ENCODE measurements at places on chromosomes 3 and 15.

DNA sequence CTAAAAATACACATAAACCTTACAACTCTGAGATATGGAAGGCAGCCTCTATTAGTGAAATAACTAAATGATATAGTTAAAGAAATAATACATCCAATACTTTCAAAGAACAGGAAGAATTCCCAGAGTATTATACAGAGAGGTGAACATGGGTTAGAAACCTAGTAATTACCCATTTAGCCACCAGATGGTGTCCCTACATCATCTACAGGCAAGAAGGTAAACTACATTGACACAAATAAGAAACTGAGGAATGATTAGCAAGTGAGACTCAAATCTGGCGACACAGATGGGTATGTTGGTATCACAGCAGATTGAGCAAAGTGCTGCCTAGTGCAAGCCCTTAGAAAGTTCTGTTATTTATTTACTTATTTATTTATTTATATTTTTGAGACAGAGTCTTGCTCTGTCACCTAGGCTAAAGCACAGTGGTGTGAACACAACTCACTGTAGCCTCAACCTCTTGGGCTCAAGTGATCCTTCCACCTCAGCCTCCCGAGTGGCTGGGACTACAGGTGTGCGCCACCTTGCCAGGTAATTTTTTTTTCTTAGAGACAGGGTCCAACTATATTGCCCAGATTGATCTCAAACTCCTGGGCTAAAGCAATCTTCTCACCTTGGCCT lies 28.2 kb downstream of the NEK4 start:
- DNase-seq: no peak

GRCh38 chr3:31159331-31160039 lies 265.0 kb upstream of the GADL1 start:
- no peak for DNase-seq

DNA sequence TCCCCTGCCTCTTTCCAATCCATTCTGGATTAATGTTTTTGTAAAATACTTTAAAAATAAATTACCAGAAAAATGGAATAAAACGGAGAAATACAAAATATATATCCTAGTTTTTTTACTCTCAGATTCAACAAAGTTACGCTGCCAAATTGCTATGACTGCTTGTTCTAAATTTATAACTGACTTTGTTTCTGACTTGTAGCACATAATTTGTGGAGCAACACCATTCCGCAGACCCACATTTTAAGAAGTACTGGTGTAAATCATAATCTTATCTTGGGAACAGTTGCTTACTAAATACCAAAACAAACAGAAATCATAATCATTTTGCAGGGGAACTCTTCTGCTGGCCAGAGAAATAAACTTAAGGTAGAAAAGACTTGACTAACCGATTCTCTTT lies 339.4 kb upstream of the CBLB start:
- DNase-seq: no peak

- DNase-seq: no peak
Observed at GRCh38 chr15:58110999-58111717, 27.0 kb upstream of the AQP9 start.

DNA sequence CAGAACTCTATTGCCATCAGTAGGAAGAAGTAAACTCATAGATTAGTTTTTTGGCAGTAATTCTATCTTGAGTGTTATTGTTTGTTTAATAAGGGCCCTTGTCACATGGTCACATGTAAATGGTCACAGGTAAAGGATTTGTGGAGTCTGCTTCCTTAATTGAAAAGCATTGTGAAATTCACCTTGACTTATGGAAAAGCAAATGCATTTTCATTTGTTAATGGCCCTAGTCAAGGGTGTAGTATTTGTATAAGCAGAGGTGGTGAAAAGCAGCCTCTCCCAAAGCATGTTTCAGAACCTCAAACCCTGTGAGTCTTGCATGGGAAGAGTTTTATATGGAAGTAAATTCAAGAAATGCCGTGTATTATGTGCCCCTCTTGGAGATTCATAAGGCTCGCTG lies 197.5 kb upstream of the NR2E3 start:
- DNase-seq: no peak

DNA sequence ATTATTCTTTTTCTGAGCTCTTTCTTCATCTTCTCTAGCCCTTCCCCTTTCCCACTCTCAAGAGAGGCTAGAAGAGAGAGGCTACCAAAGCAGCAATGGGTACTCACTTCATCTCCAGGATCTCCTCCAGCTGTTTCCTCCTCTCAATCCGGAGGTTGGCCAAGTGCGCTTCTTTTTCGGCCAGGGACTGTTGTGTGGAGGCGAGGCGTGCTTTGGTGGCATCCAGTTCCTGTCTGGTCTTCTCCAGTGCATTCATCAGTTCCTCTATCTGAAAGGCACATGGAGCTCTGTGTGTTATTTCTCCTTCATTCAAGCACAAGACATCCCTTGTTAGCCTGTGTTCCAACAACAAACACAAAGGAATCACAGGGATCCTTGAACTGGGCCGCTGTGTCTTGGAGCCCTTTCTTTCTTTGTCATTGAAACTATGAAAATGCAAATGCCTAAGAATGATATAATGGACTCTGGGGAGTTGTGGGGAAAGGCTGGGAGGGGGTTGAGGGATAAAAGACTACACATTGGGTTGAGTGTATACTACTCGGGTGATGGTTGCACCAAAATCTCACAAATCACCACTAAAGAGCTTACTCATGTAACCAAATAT lies 401.3 kb upstream of the WNT5A start:
- DNase-seq: no peak

GRCh38 chr15:50168783-50169411 lies 13.1 kb upstream of the SLC27A2 start:
- no peak for DNase-seq

GRCh38 chr3:158773166-158773565 lies 28.7 kb upstream of the MFSD1 start:
- DNase-seq: no peak

DNA sequence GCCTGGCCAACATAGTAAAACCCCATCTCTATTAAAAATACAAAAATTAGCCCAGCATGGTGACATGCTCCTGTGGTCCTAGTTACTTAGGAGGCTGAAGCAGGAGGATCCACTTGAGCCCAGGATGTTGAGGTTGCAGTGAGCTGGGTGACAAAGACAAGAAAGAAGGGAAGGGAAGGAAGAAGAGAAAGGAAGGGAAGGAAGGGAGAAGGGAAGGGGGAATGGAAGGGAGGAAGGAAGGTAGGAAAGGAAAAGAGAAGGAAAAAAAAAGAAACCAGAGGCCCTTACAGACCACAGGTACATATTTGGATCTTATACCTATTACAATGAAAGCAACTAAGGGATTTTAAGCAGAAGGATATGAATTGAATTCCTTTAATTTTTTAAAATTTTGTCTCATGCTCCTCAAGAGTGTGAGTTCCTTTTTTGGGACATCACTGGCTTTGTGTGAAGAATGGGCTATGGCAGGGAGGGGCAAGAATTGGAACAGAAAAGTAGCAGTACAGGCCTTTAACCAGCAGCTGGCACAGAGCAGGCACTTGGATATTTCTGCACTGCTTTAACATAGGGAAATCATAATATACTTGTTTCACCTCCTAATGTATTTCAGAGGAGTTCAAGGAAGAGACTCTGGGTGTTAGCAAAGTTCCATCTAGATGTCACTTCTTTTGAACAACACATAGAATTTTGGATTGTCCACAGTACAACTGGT lies 7.9 kb downstream of the RAB27A start:
- no peak for DNase-seq

DNA sequence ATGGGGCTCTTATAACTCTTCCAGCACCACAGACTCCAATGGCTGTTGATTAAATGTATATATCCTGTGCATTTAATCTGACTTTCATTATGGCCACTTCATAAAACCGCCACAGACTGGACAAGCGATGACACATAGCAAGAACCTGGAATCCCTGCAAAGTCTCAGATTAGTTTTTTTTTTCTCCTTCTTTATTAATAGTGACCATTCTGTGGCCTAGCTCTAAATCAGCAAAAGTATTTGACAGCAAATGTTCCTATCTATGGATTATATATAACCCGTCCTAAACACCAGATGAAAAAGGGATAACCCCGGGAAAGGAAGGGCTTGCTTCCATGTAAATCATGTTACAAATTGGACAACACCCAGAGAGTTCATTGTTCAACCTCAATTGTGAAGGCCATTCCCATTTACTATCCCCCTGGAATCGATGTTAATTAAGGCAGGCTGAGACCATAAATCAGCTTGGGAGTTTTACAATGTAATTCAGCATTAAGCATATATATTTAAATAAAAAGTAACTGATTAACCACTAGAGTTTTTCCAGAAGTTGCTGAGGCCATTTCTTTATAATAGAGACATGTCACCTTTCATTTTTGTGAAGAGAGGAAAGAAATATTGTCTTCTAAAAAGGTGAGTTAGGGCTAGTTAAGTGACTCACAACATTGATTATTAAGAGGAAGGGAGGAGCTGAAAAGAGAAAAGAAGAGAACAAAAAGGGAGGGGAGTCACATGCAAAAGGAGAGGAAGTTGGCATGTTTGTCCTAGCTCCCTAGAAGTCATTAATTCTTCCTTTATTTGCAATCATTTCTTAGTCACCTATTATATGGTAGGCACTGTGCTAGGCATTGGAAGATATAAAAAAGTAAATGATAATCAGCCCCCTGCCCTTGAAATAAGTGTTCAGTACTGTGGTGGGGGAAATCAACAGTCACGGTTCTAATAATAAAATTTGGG lies 26.2 kb downstream of the ALDH1A2 start:
- no peak for DNase-seq

DNA sequence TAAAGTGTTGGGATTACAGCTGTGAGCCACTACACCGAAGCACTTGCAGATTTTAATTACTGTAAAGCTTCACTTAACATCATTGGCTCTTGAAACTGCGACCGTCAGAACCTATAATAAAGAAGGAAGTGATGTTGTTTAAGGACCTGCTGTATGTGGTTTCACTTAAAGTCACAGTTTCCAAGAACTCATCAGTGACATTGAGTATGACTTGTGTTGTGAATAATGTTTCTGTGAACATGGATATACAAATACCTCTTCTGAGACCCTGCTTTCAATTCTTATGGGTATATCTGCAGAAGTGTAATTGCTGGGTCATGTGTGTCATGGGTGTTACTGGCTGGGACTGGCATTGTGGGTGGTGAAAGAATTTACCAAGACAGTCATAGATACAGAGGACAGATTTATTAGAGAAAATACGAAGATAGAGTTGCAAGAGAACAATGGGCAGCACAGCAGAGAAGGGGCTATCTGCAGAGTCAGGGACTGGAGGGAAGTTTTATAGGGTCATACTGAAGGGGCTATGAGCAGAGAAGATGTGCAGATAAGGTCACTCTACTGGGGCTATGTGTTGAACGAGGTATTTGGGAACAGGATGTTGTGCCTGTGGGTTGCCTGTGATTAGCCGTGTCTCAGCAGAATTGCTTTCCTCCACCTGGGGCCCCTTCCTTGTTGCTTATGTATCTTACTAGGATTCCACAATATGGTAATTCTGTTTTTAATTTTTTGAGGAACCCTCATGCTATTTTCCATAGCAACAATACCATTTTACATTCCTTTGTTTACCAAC lies 4.5 kb downstream of the NDUFB5 start:
- no peak for DNase-seq

DNA sequence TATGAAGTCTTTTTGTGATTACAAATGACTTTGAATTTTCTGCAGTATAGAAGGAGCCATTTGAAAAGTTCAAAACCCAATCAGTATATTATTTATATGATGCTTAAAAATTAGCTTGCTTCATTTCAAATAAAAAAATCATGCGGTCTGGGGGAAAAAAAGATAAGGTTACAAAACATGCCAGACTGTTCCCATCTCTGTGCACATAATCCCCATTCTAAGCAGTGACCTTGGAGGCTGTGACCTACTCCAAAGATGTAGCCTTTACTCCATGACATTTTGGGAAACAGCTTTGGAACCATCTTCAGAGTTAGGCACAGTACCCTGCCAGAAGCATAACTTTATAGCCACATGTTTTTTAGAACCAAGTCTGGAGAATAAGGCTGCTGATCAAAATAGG lies 447.7 kb upstream of the WNT5A start:
- DNase-seq: no peak

- DNase-seq: no peak
Observed at GRCh38 chr3:154125378-154126030, 4.3 kb downstream of the ARHGEF26 start.

DNA sequence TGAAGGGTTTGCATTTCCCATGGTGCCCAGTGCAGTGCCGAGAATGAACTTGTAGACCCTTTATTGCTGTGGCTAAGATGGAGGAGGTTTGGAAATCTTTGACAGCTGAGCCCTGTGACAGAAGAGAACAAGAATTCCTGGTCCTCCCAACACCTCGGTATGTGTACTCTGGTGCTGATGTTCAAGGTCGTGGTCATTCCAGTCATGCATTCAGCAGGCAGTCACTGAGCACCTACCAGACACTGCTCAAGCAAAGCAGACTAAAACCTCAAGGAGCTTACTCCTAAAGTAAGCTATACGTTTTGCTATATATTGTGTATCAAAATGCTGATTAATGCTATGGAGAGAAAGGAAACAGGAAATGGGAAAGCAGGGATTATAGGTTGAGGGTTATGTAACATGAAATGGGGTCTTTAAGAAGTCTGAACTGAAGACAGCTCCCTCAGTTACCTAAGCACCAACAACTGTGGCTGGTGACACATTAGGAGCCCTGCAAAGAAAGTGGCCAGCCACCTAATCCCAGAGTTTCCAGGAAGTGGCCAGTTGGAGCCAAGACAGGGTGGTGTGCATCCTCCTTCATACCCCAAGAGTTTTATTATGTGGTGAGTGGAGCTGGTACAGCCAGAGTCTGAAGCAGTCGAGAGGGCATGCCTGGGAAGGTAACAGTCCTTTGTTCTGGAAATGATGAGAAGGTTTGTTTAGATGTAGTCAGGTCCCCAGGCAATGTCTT lies 65.0 kb downstream of the CCNL1 start:
- no peak for DNase-seq

- no peak for DNase-seq
Observed at GRCh38 chr15:78244101-78244500, 9.7 kb upstream of the ACSBG1 start.

GRCh38 chr3:131223373-131224289 lies 157.9 kb upstream of the NUDT16 start:
- DNase-seq: no peak

GRCh38 chr3:11929531-11929930 lies 74.7 kb upstream of the SYN2 start:
- DNase-seq: no peak

GRCh38 chr15:92886815-92887214 lies 13.3 kb upstream of the CHD2 start:
- no peak for DNase-seq

GRCh38 chr3:180912304-180913296 lies at the start of gene FXR1:
Gene FXR1 (plus strand): TSS chr3:180912670. CDS start chr3:180912686, 16 bp downstream.
- peak; percentile 83 for DNase-seq

Measured in stimulated activated CD4-positive, alpha-beta T cell treated with anti-CD3 and anti-CD28 coated beads, Interleukin-2, amount 100 ng/mL, for 48 hours (primary cell).